ENCODE measurements at places on chromosomes 3 and 15.

GRCh38 chr15:98942431-98942830, 65.2 kb downstream of the PGPEP1L start:
- DNase-seq = no peak

DNA sequence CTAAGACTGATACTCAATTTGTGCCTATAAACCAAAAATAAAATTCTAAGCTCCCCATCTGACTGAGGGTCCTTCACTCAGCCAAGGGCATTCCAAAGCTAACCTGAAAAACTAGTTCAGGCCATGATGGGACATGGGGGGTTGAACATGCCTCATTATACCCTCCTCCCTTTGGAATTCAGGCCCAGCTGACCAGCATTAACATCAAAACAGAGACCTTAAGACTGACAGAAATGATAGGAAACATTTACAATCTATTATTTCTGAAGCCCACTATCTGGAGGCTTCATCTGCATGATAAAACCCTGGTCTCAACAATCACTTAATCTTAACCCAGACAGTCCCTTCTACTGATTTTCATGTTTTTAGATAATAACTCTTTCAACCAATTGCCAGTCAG, 140.4 kb downstream of the ANO10 start:
- no peak for DNase-seq

GRCh38 chr3:73874606-73875369, 250.0 kb upstream of the PDZRN3 start:
- DNase-seq = no peak

- DNase-seq = no peak
These were observed 68.4 kb downstream of the RPL22L1 start for GRCh38 chr3:170801597-170801996.

GRCh38 chr3:161598639-161599038, 102.0 kb downstream of the OTOL1 start:
- DNase-seq = no peak

DNA sequence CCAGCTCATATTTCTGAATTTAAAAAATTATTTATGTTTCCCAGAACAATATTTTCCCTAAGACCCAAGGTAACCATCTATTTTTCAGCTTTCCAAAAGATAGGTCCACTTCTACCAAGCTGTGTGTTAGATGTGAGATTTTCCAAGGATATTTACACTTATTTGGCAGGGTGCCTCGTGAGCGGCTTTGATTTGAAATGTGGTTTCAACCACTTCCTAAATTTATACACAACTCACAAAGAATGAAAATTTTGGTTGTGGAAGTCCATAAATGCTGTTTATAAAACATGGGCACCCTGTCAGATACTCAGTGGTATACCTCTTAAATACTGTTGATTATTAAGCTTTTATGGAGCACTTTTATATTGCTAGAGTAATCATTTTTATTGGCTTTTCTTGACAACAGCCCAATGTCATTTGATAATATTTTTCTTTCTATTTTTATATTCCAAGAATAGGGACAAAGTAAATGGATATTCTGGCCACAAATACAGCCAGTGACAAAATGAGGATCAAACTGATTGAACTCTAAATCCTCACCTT, 57.6 kb downstream of the GAP43 start:
- DNase-seq = no peak

Data from right cardiac atrium (tissue), 5 donors.